ENCODE measurements at places on chromosomes 2 and 18.

GRCh38 chr2:234992196-234992595 lies 40.4 kb downstream of the SH3BP4 start:
- no peak for DNase-seq

DNA sequence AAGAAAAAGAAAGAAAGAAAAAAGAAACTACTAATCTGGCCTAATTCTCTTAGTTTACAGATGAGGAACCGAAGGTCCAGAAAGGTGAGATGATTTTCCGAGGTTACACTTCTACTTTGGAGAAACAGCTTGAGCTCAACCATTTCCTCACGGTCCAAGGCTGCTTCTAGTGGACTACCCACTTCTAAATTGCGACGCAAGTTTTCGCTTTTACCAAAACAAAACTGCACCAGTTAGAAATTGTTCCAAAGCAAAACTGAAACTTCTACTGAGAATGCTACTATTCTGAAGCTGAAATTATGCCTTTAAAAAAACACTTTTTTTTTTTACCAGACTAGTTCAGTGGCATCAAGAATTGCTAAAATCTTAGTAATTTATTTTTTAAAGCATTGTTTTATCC lies 101.6 kb downstream of the INO80D start:
- no peak for DNase-seq

DNA sequence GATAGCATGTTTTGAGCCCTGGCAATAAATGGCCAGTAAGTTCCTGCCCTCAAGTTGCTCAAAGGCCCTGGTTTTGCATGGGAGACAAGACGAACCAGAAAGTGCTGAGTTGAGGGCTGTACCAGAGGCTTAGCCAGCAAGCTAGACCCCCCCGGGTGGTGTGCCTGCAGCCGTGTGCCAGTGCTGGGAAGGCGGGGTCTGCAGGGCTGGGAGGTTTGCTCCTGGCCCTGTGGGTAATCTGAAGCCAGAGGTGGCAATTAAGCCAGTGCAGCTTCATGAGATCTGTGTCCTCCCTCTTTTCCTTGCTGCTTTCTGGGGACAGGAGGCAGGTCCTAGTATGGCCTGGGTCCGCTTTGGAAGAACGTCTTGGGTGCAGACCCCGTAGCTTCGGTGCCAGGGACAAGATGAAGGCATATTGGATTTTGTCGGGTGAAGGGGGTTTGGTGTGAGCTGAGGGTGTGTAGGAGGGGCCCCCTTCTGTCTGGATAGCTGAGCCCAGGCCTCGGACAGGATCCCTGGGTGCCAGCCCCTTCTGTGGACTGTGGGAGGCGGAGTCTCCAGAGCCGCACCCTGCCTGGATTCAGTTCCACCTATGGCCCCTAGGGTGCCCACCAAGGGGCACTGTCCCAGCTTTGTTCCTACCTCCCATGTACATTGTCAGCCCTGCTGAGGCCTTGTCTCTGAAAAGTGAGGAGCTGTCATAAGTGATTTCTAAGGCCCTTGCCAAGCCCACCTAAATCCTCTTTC lies 15.6 kb downstream of the ATOH8 start:
- no peak for DNase-seq

GRCh38 chr18:75131381-75132000 lies 77.4 kb downstream of the PTGR3 start:
- no peak for DNase-seq

DNA sequence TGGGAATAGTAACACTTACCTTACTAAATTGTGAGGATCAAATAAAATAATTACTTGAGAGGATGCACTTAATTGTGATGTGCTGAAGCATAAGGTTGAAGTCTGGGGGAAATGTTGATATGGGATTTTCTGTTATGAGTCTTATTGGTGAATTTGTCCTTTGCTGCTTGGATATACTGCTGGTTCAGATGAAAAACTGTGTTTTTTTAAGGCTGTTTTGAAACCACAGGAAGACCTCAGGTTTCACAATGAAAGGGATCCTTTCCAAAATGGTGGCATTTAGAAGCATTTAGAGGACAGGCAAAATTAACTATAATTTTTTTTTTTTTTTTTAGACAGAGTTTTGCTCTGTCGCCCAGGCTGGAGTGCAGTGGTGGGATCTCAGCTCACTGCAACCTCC lies 34.9 kb downstream of the SPATS2L start:
- DNase-seq, result no peak

Data from stimulated activated CD8-positive, alpha-beta memory T cell treated with anti-CD3 and anti-CD28 coated beads, Interleukin-7, amount 100 ng/mL, for 24 hours (primary cell).